PC-9 (cell line): ENCODE measurements at places on chromosomes 4 and X. TPM values are rescaled to one million over a fixed set of nuclear protein-coding genes. Genes with fewer than 3 reads are reported as not detected.

DNA sequence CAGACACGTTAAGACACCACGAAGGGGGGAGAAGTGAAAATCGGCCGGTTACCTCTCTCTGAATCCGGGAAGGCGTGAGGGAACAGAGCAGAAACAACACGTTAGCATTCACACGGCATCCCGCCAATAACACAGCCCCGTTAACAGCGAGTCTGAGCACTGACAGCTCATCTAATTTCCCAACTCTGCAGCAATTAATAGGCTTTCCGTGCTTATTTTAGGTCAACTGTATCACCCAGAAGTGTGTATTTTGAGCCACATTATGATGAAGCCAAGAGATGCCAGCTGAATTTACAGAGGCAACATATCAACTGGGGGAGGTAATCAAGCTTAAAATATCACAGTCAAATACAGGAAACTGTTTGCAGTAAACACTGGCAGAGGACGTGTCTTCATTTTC lies 92.6 kb downstream of the NSUN7 start:
- no peaks in the 10 kb centered on the region for H3K4me1 ChIP-seq
- no peaks in the 10 kb centered on the region for H3K36me3 ChIP-seq
- H3K27me3 ChIP-seq, result no peaks in the 10 kb centered on the region

OPHN1 gene
- total RNA-seq, result 9.3 and 11.6 TPM in 2 replicates

DCX gene
- not detected in 2 replicates for total RNA-seq

DNA sequence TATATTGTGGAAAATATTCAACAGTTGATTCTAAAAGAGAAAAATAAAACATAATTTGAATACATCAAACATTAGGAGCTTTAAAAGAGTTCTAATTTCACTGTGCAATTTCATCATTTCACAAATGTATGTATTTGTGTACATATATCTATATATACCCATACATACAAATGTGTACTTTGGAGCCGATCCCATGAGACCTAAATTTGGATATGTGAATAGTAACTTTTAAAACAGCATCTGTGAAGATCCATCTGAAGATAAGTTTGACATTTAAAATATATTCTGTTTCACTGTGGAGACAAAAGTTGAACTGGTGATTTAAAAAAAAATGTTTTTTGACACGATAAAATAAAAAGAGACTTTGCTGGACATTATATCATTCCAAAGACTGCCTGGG lies 374.0 kb downstream of the TMA16 start:
- H3K27ac ChIP-seq, result no peak overlapping the region
- DNase-seq, result no peak
- H3K4me3 ChIP-seq, result no peak overlapping the region
- H3K4me1 ChIP-seq, result no peaks in the 10 kb centered on the region
- no peaks in the 10 kb centered on the region for H3K27me3 ChIP-seq
- H3K36me3 ChIP-seq, result no peaks in the 10 kb centered on the region

- no peak for DNase-seq
- no peak overlapping the region for H3K4me3 ChIP-seq
- H3K36me3 ChIP-seq, result no peaks in the 10 kb centered on the region
These were observed 38.4 kb downstream of the FAM193A start for GRCh38 chr4:2574863-2575262.

- H3K4me1 ChIP-seq, result no peaks in the 10 kb centered on the region
- DNase-seq, result no peak
- H3K36me3 ChIP-seq, result no peaks in the 10 kb centered on the region
- H3K27ac ChIP-seq, result no peak overlapping the region
- no peak overlapping the region for H3K4me3 ChIP-seq
These were observed 983.1 kb upstream of the PABPC4L start for GRCh38 chr4:135184715-135185114.

PTTG2 gene
- 0.55 and 2.1 TPM in 2 replicates for total RNA-seq

DNA sequence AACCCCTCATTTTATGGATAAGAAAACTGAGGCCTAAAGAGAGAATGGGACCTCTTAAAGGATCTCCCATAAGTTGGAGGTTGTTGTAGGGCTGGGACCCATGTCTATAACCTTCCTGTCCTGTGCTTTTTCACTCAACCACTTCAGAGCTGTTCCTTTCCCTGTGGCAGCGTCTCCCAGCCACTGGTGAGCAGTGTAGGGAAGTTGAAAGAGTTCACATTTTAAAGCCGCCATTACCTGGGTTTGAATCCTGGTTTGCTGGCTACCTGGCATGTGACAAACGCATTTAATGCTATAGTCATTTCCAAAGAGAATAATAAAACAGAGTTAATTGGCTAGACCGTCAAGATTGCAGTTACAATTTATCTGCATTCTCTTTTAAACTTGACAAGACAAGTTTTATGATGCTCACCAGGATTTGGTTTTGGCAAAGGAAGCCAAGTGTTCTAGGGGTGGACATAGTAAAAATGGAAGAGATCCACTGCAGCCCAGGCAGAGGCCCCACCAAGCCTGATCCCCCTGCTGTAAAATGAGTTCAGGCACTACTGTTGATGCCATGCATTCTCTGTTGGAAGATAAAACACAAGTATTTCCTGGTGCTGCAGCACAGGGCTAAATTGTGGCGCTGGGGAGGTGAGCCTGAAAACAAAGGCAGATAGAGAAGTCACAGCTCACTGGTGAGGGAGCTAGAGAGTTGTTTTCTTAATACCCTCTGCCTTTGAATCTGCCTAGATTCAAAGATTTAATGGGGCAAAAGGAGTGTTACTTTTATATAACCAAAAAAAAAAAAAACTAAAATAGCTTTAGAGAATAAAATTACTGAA lies 218.7 kb downstream of the NWD2 start:
- no peak overlapping the region for H3K4me3 ChIP-seq
- no peaks in the 10 kb centered on the region for H3K36me3 ChIP-seq
- no peaks in the 10 kb centered on the region for H3K4me1 ChIP-seq
- no peak overlapping the region for H3K27ac ChIP-seq
- H3K27me3 ChIP-seq, result no peaks in the 10 kb centered on the region

- no peaks in the 10 kb centered on the region for H3K4me1 ChIP-seq
- H3K36me3 ChIP-seq, result no peaks in the 10 kb centered on the region
- no peaks in the 10 kb centered on the region for H3K27me3 ChIP-seq
- no peak overlapping the region for H3K4me3 ChIP-seq
These were observed 61.6 kb upstream of the ACSL1 start for GRCh38 chr4:184887333-184887732.
